ENCODE measurements at places on chromosomes 2 and 18.

- no peak for DNase-seq
Observed at GRCh38 chr2:80573167-80573566, 268.6 kb upstream of the LRRTM1 start.

GRCh38 chr2:62309465-62310091 is 113.7 kb downstream of the B3GNT2 start:
- no peak for DNase-seq

DNA sequence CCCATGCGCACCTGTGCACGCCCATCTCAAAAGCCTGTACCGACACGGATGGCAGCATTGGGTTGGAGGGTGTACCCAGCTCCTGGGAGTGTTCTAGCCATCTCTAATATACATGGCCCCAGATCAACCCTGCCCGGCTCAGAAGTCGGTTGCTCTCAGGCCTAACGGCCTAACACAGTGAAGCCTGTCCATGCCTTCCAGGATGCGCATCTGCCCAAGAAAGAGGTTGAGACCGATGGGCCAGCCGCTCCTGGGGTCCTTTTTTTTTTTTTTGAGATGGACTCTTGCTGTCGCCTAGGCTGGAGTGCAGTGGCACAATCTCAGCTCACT is 32.1 kb downstream of the PDIA6 start:
- no peak for DNase-seq

DNA sequence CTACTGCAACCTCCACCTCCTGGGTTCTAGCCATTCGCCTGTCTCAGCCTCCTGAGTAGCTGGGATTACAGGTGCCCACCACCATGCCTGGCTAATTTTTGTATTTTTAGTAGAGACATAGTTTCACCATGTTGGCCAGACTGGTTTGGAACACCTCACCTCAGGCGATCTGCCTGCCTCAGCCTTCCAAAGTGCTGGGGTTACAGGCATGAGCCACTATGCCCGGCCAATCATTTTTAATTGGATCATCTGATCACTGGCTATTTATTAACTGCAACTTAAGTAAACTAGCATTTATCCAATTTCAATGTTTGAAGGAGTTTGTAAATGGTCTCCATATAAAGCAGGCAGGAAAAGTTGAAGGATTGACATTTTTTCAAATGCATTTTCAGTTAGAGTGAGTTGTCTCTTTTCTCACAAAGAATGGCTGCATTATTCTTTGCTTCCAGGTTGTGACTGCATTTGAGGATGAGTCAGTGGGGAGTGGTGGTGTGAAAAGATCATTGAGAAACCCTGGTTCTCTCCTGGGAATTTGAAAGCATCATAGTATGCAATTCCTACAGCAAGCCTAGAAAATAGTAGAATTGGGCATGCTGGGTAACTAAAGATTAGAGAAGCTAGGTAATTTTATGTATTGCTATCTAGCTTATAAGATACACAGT is 431.1 kb upstream of the ZEB2 start:
- DNase-seq, result no peak

DNA sequence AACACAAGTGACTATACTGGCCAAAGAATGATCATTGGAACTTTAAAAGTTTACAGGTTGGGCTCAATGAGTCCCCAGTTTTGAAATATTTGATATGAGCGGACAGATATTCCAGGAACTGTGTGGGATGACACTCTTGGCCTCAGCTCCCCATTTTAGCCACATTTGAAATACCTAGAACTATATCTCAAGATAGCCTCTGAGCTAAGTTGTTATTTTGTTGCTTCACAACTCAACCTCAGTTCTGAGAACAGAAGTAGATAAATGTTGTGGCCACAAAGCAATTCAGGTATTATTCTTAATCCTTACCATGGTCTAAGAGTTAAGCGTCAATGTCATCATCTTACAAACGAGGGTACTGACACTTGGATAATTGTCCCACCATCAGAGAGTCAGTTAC is 172.2 kb upstream of the SETBP1 start:
- no peak for DNase-seq
